ENCODE measurements at places on chromosomes 3 and 15.

DNA sequence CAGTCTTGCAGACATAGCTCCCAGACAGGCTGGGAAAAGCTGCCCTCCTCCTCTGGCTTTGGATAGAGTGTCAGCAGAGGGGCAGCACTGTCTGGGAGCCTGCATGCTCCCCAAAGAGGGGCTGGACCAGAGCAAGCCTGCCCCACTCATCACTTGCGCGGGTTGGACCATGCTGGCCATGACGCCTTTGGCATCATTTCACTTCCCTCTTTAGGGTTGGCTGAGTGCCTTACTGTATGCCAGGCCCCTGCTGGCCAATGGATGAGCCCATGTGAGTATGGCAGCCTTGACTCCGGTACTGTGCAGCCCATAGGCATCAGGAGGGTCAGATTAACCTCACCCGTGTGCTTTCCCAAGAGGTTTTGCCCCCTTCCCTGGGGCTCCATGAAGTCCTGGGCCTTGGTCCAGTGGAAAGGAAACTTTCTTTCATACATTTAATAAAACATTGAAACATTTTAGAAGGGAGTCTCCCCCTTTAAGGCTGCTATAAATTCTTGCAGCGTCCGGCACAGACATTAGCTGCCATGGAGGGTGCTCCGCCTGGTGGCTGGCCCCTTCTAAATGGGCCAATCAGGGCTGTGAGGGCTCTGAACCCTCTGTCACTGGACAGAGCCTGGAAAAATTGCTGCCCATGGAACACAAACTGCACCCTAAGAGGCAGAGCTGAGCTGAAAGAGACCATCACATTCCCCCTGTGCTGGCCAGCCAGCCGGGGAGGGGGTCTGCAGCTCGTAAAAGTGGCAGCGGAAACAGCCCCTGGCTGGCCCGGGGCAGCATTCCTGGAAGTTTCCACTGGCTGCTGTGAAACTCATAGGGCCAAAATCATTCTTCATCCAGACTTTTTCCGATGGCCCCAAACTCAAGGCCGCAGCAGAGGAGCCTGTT, 20.8 kb upstream of the DUSP7 start:
- no peak for DNase-seq

GRCh38 chr15:61275901-61276300, 46.8 kb upstream of the RORA start:
- no peak for DNase-seq

- peak; percentile 6 for DNase-seq
Observed at GRCh38 chr3:11907667-11908660, 61.3 kb upstream of the TAMM41 start.

- no peak for DNase-seq
Observed at GRCh38 chr15:43244092-43244491, 22.6 kb downstream of the TGM5 start.

- DNase-seq: no peak
Observed at GRCh38 chr15:65233696-65234095, 22.4 kb upstream of the CILP start.

DNA sequence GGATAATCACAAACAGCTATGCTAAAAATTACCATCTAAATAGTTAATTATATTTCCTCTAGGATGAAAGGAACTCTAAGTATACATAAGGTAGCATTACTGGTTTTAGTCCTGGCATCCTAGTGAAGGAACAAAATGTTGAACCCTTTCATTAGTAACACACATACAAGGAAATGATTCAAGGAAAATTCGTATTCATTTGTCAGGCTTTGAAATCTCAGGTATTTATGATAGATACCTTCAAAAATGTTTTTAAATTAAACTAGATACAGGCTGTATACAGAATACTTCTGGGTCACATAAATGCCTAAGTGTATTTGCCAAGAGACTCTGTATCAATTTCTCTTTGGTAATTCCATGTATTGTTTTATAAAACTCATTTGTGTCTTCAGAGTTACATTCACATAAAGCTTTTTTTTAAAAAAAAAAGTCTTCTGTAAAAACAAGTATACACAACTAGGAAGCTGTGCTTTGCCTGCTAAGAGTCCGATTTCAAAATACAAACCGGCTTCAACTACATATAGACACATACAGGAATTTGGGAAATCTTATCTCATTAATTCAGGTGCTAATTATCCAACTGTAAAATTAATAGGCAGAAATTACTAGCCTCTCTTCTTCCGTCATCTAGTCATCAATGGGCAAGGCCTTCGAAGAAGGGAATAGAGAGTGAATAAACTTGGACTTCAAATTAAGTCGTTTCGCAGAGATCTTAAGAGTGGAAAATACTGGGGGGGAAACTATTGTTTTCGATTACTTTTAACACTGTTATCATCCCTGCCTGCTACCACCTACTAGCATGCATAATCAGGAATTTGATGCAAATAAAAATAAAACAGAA, 1.3 kb downstream of the SECISBP2L start:
- DNase-seq: no peak

DNA sequence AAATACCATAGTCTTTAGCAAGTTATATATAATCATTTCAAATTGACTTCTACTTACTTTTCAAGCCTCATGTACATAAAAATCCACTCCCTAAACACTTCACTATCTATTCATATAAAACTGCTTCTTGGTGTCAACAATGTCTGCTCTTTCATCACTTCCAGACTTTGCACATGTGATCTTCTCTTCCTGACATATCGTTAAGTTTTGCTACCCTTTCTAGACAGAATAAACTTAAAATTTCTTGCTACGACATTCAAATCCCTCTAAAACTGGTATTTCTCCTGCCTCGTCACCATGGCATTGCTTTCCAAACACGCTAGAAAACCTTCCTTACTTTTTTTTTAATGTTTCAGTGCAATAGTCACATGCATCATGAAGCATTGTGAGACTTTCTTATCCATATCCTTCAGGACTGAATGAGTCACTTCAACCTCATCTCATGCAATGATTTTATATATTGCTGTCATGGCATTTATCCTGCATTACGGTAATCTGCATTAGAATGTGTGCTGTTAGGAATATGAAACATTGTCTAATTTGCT, 122.8 kb downstream of the GMNC start:
- DNase-seq: no peak

GRCh38 chr3:39982665-39983357, 173.4 kb downstream of the MYRIP start:
- DNase-seq: no peak

GRCh38 chr3:109563149-109563548, 225.8 kb upstream of the DPPA4 start:
- no peak for DNase-seq

DNA sequence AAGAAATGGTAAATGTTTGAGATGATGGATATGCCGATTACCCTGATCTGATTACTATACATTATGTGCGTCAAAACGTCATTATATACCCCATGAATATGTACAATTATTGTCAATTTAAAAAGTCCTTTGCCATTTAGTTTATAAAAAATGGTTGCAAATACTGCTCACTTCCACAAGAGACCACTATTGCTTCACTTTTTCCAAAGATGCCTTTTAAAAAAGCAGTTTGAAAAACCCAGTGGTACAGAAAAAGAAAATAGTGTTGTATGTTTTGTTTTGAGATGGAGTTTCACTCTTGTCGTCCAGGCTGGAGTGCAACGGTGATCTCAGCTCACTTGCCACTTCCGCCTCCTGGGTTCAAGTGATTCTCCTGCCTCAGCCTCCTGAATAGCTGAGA, 39.3 kb downstream of the EDEM1 start:
- DNase-seq: no peak

GRCh38 chr3:190646996-190647395, 133.1 kb downstream of the IL1RAP start:
- no peak for DNase-seq

GRCh38 chr3:64828276-64828675, 140.5 kb upstream of the ADAMTS9 start:
- no peak for DNase-seq

GRCh38 chr3:66018057-66019033, 20.4 kb downstream of the MAGI1 start:
- DNase-seq: no peak

DNA sequence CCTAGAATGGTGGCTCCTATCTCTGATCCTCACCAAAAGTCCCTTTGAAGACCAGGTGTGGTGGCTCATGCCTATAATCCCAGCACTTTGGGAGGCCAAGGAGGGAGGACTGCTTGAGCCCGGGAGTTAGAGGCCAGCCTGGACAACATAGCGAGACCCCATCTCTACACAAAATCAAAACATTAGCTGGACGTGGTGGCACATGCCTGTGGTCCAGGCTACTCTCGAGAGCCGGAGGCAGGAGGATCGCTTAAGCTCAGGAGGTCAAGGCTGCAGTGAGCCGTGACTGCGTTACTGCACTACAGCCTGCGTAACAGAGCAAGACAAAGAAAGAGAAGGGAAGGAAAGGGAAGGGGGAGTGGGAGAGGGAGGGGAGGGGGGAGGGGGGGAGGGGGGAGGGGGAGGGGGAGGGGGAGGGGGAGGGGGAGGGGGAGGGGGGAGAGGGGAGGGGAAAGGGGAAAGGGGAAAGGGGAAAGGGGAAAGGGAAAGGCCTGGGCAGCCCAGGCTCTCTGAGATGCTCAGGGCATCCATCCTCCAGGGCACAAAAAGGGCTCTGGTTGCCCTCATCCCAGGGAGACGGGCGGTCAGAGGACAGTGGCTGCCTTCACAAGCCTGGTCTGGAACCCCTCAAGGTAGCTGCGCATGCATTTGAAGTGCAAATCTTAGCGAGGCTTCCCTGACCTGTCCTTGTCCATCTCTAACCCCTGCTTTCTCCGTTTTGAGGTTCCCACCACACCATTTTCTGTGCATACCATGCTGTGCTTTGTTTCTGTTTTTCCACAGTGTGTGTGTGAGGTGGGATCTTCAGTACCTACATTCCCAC, 76.1 kb downstream of the LDHAL6B start:
- no peak for DNase-seq

DNA sequence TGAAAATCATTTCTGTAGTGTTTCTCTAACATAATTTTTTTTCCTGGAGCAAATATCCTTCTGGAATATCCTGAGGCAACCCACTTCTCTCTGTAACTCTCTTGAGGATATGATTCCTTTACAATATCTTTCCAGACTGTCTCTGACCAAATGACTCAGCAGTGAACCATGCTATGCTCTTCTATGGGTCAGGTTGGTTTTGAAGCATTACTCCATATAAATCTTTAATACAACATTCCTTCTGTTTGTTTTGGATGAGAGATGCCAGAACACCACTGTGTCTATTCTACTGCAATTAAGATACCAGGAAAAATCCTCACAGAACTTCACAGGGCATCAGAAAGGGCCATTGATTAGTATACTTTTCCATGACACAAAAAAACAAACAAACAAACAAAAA, 626.4 kb upstream of the ZNF385D start:
- no peak for DNase-seq

GRCh38 chr3:126446301-126446700, 29.4 kb downstream of the ZXDC start:
- no peak for DNase-seq

- no peak for DNase-seq
Observed at GRCh38 chr3:71688121-71688520, 37.1 kb downstream of the EIF4E3 start.

GRCh38 chr3:48960841-48961413, 29.1 kb upstream of the P4HTM start:
- no peak for DNase-seq

GRCh38 chr15:69666441-69666882, 213.8 kb downstream of the RPLP1 start:
- no peak for DNase-seq

Data from epithelial cell of proximal tubule (primary cell).